ENCODE measurements at places on chromosomes 1 and 21.

DNA sequence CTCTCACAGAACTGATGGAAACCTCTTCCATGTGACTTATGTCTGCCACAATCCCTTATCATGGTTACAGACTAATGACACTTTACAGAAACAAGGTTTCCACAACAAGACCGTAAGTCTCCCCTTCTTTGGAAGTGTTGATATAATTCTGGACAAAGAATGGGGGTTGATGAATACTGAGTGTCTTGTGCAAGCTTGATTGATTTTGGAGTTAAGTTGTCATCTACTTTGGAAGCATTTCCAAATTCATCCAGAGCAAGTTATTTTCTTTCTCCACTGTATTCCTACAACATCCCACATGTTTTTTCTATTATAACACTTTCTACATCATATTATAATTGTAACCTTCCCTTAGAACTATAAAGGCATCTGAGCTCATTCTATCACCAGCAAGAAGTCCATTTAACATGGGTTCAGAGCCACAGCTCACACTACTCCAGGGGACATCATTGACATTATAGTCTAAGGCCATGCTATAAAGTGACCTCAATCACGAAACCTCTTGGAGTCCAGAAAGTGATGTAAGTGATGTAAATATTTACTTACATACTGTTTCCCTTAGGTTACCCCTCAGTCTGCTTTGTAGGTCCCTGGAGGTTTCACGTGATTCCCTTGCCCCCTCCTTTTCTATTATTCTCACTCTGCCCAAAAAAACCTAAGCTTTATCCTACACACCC lies 125.7 kb upstream of the PBX1 start:
- DNase-seq: no peak

- no peak for DNase-seq
Measured at GRCh38 chr1:216310776-216311175, 112.5 kb downstream of the USH2A start.

GRCh38 chr1:23923592-23924499 lies 10.7 kb upstream of the CNR2 start:
- no peak for DNase-seq

DNA sequence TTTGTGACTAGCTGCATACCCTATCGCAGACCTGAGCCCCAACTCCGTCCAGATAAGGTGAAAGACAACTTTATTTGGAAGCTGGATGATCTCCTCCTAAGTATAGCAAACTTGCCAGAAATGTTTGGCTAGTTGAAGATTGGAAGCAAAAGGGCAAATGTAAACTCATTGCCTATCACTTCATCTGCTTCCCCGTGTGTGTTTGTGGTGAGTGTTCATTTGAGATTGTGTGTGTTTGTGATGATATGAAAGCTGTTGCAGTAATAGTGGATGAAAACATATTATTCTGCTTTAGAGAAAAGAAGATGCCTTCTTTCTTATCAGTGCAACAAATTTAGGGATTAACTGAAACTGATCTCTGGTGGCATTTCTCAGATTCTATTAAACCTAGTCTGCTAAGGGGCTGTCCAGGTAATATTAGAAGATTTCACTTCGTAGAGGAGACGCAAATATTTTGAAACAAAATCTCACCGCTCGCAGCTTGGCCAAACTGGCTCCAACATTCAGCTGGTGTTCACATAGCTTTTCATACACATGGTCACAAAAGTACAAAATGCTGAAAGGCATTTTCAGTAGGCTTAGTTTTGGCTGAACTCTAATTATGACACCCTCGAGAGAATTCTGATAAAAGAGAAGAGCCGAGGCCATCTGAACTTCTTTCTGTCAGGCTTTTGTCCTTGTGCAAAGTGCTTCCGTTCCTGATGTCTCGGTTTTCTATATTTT lies 1.1 kb downstream of the TBX19 start:
- DNase-seq: no peak

GRCh38 chr21:46664316-46664995 lies 29.0 kb downstream of the PRMT2 start:
- no peak for DNase-seq

- DNase-seq: no peak
Measured at GRCh38 chr1:173249349-173249748, 42.2 kb upstream of the TNFSF4 start.

- no peak for DNase-seq
Measured at GRCh38 chr1:18618546-18619466, 11.8 kb upstream of the PAX7 start.

GRCh38 chr1:101238681-101239094 lies 1.9 kb downstream of the S1PR1 start:
- DNase-seq: peak; percentile 77

DNA sequence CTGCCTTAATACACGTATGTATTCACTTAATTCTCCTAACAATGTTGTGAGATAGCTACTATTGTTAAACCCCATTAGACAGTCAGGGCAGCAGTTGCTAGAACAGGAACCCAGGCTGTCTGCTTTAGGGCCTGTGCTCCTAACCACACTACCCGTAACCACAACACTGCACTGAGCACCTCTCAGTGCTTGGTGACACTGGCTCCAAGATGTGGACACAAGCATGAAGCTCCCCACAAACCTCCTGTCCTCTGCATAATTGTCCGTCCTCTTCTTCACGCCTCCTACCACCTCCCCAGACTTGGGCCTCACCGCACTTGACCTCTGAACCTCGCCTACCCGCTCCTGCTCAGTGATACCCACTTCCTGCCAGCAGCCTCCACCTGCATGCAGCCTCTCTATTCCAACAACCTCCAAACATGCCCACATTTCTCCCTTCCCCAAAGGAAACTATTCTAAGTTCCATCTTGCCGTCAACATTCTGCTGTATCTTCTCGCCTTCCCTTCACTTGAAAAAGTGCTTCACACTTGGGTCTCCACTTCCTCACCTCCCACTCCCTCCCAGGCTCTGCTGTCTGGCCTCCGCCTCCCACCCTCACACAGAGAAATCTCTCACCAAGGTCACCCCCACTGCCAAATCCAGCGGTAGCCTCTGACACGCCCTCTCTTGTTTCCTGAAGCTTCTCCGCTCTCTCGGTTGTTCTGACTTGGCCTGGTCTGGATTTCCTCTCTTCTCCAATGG lies 14.6 kb upstream of the AHDC1 start:
- no peak for DNase-seq

DNA sequence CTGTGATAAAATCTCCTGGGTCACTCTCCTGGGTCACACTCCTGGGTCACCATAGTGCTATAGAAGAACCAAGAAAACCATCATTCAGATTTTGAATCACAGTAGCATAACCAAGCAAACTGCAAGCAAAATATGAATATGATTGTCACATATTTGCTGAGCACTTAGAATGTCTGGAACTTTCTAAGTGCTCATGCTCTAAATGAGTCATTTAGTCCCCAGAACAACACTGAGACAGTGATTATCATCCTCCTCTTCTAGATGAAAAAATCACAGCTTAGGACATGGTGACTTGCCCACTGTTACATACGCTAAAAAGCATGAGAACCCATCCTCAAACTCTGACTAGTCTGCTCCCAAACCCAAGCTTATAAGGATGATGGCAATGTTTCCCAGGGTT lies 39.5 kb upstream of the DDAH1 start:
- no peak for DNase-seq

DNA sequence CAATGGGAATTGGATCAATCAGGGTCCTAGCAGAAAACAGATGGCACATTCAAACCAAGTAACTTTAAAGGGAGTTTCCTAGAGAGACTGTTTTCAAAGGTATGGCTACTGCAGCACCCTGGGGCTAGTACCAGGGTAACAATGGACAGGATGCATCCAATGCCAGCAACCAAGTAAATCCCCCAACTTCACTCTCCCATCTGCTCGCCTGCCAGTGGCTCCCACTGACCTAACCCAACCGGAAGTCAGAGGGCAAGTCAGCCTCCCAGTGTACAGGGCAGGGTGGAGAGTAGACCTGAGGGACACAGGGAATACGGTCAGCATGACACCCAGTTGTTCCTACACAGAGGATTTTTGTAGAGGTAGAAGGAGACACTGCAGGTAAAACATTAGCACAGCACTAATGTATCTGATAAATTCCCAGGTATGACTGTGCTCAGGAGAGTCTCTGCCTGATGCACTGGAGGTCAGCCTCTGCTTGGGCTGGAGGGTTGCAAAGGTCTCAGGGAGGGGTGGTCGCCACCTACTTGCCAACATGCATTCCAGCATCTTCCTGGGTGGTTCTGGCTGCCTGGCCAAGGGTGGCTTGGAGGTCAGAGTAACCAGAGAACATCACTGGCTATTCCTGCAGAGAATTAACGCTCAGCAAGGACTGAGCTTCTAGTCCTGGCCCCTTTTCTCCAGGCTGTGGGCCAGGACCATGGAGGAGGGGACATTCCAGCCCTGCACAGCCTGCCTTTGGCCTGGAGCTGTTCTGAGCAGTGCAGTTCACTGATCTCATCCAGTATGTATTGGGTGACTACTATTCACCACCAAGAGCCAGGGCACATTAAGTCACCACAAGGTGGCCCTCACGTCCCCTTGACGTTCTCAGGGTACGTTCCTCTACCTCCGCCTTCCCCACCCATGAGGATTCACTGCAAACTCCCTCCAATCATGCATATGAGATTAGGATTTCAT lies 5.1 kb upstream of the GJA4 start:
- DNase-seq: no peak

DNA sequence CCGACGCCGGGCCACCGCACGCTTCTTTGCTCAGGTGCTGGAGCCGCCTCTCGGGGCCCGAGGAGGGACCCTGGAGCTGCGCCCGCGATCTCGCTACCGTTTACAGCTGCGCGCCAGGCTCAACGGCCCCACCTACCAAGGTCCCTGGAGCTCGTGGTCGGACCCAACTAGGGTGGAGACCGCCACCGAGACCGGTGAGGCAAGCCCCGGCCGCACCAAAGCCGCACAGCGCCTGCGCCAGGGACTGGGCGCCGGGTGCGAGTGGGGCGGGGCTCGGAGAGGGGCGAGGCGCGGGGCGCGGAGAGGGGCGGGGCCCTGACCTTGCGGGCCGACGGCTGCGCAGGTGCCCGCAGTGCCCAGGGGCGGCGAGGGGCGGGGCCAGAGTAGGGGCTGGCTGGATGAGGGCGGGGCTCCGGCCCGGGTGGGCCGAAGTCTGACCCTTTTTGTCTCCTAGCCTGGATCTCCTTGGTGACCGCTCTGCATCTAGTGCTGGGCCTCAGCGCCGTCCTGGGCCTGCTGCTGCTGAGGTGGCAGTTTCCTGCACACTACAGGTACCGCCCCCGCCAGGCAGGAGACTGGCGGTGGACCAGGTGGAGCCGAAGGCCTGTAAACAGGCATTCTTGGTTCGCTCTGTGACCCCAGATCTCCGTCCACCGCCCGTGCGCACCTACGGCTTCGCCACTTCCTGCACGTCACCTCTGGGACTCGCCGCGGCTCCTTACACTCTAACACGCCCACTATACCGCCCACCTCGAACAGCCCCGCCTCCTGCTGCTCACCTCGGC lies 9.8 kb upstream of the CDC20 start:
- peak; percentile 74 for DNase-seq

DNA sequence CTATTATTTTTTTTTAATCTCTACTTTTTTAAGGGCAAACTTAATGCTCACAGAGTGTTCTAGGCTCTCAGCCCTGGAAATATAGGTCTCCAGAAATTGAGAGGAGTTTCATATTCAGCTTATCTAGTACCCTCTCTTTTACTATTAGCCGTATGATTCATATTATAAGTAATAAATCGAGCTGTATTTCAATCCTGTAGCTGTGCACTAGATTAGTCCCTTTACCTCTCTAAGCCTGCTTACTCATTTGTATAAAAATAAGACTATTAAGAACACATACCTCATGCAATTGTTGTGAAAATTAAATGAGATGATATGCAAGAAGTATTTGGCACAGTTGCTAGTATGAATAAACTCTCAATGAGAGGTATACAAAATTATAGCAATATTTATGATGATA lies 128.2 kb upstream of the HOOK1 start:
- no peak for DNase-seq

GRCh38 chr1:224644553-224645154 lies 28.5 kb downstream of the CNIH3 start:
- DNase-seq: peak; percentile 35

GRCh38 chr1:45694823-45695222 lies 6.8 kb downstream of the TMEM69 start:
- DNase-seq: no peak

DNA sequence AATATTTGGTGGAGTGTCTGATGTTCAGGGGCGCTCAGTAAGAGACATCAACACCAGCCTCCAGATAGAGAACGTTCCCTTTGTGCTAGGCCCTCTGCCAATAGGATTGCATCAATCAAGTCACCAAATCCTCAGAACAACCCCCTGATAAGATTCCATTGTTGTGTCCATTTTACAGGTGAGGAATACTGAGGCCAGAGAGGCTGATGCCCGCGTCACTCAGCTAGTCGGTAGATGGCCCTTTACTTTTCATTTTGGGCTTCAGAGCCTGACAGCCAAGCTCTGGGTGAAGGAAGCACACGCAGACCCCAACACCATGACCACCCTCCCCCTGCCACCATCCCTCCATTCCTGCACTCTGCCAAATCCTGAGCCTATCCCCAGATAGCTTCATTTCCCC lies 406.2 kb downstream of the PTPRU start:
- no peak for DNase-seq

DNA sequence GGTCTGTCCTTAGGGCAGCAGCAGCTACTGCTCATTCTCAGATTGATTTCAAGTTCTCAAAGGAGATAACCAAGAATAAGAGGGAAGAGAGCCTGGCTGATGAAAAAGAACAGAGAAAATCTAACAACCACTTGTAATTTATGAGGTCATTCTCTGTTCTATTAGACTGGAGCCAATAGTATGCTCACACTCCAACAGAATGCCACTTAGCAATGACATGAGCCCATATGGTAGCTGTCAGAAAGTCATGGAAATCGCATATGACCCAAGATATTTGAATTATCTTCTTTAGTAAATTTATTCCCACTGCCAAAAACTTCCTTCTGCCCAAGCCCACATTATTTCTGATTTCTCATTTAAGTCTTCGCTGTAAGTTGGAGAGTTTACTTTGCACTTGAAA lies 53.7 kb upstream of the PLA2G4A start:
- no peak for DNase-seq

- no peak for DNase-seq
Measured at GRCh38 chr1:117076648-117077047, 16.5 kb downstream of the TTF2 start.

DNA sequence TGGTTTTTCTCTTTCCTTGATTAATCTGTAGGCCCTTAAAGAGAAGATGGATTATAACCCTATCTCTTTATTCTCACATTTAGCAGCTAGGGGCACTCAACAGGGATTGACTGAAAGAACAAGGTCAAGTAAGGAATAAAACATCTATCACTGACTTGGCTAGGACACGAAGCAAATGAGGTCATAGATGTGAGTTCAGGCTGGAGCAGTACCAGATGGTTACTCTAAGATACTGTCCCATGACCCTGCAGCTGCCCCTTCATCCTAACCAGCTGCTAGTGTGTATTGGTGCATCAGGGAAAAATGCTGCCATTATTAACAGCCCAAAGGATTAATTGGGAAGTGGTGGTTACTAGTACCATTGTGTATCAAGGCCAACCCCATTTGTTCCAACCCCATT lies 221.9 kb downstream of the CTH start:
- no peak for DNase-seq

All from memory B cell (primary cell).